ENCODE measurements at places on chromosomes 3 and 15. TPM values are rescaled to one million over a fixed set of nuclear protein-coding genes. Genes with fewer than 3 reads are reported as not detected.
A peak's percentile ranks its signal among the peaks of the same experiment; 100 is the strongest.

GRCh38 chr3:11818033-11818432 is 28.7 kb downstream of the TAMM41 start:
- no peak for DNase-seq

Gene FGD5
- total RNA-seq: not detected

DNA sequence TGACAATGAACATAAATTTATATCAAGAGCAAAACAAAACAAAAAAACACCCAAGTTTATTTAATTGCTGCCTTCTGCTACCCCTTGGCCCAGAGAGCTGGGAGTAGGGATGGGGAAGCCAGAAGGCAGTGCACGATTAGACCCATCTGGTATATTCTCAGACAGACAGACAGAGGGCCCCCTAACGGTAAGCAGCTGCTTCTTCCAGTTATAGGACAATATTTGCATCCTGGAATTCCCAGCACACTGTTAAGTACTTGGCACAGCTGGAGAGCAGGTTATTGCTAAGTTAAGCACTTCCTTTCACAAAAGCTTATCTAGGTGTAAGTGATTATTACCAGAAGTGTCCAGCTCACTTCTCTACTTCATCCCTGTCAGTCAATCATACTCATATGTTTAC is 39.3 kb downstream of the C2CD4B start:
- no peak for DNase-seq

DNA sequence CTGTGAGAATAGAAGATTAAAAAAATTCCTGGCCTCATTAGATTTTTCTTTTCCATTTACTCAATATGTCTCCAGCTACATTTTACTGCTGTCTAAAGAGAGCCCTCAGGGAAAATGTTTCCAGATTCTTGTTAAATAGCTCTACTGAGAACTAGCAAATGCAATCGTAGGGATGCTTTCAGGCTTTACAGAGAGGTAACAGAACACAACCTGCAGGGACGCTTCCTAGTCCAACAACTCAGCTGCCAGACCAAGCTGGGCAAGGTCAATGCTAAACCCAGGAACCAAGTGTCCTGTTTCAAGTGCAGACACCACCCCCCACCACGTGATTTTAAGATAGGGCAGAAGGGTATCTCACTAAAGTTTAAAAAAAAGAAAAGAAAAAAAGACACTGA is 25.2 kb downstream of the ARHGEF3 start:
- no peak for DNase-seq

- no peak for DNase-seq
Observed at GRCh38 chr15:80709542-80709941, 14.4 kb downstream of the ABHD17C start.

Gene CDC25A
- 39.1 TPM for total RNA-seq

DNA sequence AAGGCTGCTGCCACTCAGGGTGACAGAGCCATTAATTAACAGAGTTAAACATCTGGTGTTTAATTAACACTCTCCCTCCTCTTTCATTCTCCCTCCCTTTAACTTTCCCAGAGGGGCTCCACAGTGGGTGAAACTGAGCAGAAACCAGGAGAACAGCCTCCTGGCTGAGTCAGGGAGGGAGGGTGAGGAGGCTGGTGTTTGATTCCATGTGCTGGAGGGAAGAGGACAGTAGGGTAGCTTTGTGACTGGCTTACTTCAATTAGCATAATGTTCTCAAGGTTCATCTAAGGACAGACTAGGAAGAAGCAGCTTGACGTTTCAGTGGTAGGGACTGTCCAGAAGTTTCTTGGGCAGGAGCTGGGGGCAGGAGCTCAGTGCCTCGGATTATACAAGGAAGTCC is 62.8 kb downstream of the SEMA5B start:
- DNase-seq: no peak

Gene PLA2G4E
- total RNA-seq: not detected

Gene SLC24A5
- not detected for total RNA-seq

- DNase-seq: no peak
Observed at GRCh38 chr3:25831578-25831977, 41.7 kb downstream of the OXSM start.

Gene SNTN
- total RNA-seq: not detected

Gene P4HTM
- 39.1 TPM for total RNA-seq

Gene TNFAIP8L3
- total RNA-seq: 1.8 TPM

Gene CHRM5
- total RNA-seq: not detected

Gene ANKUB1
- not detected for total RNA-seq

DNA sequence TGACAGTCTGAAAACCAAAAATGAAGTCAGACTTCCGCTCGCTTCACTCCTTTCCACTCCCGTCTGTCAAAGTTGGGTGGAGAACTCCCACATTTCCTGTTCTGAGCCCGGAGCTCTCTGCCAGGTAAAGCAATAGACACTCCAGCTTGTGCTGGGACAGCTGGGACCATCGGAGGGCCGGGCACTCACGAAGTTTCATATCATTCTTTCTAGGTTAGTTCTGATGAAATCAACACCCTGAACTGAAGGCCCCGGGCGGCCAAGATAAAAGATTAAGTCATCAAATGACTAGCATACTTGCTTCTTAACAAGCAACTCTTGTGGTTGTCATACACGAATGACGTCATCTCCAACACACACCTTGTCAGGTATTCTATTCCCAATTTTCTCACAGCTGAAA is 42.1 kb downstream of the MAGI1 start:
- DNase-seq: no peak

Gene RASGRF1
- total RNA-seq: 0.09 TPM

DNA sequence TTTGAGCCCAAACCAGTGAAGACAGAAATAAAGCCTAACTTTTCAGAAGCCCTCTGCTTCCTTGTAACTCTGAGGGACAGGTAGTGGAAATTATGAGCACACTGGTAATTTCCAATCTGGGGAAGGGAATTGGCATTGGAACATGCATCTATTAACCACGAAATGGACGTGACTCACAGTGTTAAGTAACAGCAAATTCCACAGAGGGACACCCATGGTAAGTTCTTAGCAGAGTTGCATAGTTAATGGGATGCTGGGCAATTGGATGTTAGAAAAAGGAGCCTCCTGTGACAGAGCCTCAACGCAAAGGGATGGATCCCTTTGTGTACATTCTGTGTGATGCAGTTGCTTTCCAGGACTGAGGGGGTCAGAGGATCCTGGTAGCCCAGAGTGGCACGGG is 168.6 kb downstream of the SEMA6D start:
- DNase-seq: no peak

DNA sequence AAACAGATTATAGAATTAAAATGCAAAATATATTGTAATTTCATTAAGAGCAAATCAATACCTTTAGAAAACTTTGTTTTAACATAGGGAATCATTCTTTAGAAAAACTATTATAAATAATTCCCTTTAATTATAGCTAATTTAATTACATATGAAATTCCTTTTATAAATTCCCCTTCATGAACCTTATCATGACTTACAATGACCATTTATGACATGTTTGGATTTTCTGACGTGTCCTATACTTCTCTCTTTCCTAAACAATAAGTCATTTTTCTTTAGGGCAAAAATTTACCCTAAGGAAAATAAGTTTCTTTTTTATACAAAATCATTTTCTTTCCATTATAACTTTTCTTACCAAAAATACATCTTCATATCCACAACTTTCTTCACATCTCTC is 37.8 kb downstream of the PRR20G start:
- DNase-seq: no peak

Gene ZPLD1
- not detected for total RNA-seq

DNA sequence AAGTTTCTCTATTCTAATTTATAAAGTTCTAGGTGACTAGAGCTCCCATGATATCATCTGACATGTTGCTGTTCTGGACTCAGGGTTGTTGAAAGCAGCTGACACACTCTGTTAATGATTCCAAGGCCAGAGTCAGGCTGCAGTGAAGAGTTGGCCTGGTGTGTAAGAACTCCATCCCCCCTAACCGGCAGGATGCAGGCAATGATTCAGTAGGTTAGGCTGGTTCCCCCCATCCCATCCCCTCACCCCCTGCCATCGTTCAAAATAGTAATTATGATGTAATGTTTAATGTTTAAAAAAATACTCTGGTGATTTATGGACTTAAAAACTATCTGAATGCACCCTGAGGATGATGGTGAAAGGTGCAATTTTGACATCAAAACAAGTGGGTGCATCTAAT is 4.6 kb upstream of the TRIM71 start:
- no peak for DNase-seq

DNA sequence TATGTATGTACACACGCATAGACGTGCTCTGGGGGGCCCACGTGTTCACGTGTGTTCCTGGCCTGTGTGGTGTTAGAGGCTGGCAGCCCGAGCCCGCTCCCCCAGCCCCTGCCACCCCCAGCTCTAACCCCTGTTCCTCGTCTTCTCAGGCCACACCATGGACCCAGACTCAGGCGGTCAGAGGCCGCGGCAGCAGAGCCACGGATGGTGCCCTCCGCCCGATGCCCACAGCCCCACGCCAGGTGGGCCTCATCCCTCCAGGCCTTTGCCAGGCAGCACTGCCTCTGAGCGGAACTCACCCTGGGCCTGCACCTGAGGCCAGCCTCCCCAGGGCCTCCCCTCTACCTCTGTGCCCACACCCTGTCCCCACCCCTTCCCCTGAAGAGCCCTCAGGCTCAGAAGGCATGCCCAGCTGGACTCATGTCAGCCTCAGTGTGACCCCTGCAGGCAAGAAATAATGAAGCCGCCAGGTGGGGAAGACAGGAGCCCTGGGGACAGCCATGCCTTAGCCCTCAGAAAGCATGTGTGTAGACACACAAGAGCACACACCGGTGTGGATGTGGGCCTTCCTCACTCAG is 16.4 kb upstream of the GNAT1 start:
- DNase-seq: no peak

GRCh38 chr3:127455541-127456450 is 134.7 kb downstream of the TPRA1 start:
- DNase-seq: peak; percentile 39

DNA sequence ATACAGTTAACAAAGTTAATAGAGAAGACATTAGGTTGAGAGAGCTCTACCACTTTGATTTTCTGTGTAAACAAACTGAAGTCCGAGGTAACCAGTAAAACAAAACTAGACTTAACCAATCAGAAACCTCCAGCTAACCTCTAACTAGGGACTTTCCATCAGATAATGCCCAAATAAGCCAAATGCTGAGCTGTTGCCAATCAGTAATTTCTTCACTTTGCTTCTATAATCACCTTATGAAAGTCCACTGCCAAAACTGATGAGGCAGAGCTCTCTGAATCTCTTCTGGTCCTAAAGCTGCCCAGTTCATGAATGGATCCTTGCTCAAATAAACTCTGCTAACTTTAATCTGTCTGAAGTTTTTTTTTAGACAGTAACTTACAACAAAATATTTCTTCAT is 448.0 kb upstream of the NECTIN3 start:
- no peak for DNase-seq

DNA sequence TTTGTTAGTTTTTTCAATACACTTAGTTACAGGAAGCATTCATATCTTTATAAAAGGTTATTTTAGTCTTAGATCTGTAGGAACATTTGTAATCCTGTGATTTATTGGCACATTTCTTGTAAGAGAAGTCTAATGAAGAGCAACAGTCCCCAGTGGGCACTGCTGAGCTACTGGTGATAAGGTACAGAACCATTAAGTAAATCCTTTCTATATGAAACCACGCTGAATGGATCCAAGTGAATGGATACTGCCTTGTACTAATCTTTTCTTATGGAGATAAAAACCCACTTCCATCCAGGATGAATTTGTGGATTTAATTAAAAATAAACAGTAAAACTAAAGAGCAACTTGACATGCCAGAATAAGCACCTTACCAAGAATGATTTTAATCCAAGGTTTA is 64.0 kb downstream of the SHQ1 start:
- no peak for DNase-seq

Gene TGM5
- 0.21 TPM for total RNA-seq

Gene SEMA3B
- 0.30 TPM for total RNA-seq

DNA sequence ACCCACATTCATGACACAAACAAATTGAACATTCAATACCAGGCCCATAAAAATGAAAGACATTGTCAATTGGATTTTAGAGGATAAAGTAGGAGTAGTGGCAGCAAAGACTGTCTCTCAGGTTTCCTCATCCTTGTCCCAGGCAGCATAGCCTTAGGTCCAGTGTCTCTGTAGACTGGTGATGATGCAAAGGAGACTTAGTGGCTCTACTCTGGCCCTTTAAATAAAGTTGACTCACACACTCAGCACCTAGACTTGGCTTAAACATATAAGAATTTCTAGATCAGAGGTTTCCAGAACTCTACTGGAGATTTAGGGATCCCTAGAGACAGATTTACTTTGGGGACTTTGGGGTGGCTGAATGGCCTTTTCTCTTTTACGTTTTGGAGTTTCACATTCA is 166.6 kb downstream of the NR1D2 start:
- no peak for DNase-seq

Gene LRRIQ4
- 0.16 TPM for total RNA-seq

Gene CD80
- total RNA-seq: 6.8 TPM

GRCh38 chr3:141346007-141346406 is 22.3 kb upstream of the ZBTB38 start:
- no peak for DNase-seq

GRCh38 chr3:48708481-48708889 is 8.5 kb downstream of the IP6K2 start:
- DNase-seq: no peak

GRCh38 chr15:78408961-78409360 is 29.1 kb upstream of the IREB2 start:
- no peak for DNase-seq

DNA sequence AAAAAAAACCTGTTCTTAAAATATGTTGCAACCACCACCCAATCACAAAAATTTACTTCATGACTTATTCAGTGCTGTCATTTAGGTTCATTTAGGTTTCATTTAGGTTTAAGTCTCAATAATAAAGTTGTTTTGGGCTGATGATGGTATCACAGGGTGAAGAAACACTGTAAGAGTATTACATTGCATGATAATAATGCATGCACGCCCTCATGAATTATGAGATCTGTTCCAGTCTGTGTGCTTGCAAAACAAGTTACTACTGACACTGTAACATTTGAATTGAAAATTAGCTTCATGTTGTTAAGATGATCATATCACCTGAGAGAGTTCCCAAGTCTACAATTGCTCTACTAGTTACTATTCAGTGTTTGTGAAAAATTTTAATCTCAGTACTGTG is at the start of gene AADACL2:
Gene AADACL2, plus strand, starts transcription at position 315 of the 400 bp plus-strand sequence. CDS start 109 bp downstream, outside the sequence.
- no peak for DNase-seq

Gene MINAR1
- total RNA-seq: 0.55 TPM

DNA sequence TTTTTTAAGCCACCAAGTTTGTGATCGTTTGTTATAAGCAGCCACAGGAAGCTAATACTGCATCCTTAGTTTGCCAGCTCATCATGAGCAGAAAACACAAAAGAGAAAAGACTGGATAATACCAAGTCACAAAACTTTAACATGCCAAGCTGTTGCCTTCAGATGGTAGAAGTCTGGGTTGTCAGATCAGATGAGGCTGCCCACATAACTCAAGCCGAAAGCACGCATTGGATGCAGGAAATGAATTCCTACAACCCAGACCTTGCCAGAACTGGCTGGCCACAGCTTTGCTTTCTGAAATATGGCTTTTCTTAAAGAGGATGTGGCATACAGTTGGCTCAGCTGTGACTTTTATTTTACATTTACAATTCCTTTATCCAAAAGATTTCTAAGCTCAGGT is 118.3 kb upstream of the NEO1 start:
- DNase-seq: no peak

DNA sequence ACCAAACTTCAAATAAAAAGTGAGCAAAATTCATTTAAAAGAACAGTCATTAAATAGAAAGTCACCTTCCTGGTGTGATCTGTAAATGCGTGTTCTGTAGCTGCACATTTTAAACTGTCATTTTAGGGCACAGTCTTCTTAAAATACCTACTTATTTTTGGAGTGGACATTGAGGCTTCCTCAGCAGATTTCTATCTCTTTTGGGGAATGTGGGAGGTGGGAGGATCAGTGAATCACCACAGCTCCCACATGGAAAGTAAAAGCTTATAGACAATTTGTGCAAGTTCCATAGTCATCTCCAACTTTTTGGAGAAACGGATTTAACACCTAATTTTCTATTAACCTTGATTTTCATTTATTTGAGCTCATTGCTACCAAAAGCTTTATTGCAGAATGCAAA is 21.0 kb upstream of the MOBP start:
- no peak for DNase-seq
